MG63 (cell line): ENCODE measurements at places on chromosomes 11 and 22. TPM values are rescaled to one million over a fixed set of nuclear protein-coding genes. Genes with fewer than 3 reads are reported as not detected.

DNA sequence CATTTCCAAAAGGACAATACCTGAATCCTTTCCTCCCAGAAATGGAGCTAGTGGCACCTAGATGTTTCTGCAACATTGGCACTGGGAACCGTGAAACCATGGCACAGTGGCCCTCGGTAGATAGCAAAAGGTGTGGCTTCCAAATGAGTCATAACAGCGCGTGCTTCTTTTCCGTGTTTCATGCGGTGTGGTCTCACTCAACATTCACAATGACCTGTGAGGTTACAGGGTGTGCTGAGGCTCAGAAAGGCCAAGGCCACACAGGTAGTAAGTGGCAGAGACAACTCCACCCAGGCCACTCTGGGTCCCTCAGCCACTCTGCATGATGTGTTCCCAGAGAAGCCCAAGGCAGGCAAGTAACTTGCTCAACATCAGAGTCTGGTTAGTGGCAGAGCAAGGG is 67.4 kb downstream of the TP53I11 start:
- no peak for DNase-seq

The TSGA10IP gene
- not detected in 2 replicates for total RNA-seq

DNA sequence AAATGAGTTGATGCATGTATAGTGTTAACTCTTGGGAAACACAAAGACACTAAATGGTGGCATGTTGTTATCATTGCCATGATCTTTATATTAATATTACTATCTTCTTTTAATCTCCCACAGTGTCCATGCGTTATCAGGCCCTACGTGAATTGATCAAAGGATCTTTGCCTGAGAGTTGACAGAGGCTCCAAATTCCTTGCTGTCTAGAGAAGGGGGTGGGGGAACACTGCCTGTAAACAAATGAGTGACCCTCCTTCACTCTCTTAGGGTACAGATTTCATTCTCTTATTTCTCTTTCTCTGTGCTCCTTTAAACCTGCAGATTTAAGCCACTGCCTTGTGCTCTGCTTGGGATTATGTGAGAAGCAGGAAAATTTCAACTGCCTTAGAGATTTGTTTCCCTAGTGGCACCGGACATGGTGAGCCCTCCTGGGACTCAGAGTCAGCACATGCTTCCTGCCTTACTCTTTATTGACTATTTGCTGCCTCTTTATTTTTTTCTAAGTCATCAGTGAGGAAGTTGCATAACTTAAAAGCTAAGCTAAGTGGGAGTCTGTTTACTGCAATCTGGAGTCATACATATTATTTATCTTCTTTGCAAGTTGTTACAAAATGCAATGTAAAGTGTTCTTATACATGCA is 122.9 kb downstream of the MAML2 start:
- no peak for DNase-seq

DNA sequence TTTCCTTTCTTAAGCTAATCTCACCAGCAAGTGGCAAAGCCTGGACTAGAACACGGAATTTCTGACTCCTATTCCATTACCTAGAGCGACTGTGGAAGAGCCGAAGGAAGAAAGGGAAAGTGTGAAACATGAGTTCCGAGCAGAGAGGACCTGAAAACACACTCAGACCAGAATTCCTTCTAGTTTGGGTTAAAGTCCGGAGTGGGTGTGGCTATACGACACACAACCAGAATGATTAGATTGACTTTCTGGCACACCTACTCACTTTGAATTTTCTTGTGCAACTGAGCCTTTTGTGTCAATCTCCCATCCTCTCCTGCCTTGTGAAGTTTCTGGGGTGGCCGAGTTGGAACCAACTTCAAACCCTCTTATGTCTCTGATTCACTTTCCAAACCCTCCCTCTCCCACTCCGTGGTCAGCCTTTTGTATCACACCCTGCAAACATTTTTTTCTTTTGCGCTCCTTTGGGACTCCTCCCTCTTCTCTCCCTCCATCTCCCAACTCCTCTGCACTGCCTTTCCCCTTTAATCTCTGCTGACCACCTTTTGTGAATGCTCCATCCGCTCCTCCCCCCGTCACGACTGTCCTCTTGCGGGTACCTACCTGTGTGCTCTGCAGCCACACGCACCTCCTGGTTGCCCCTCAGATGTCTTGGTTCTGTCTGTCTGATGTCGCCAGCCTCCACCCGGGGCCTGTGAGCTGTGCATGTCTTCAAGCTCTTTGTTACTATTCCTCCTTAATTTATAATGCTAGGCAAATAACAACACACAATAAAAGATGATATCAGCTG is 86.3 kb upstream of the BLID start:
- peak; percentile 82 for DNase-seq

The MMP10 gene
- total RNA-seq: 0.10 and 3.0 TPM in 2 replicates

- no peak for DNase-seq
These were observed 42.7 kb upstream of the CYP2D6 start for GRCh38 chr22:42173183-42173926.

DNA sequence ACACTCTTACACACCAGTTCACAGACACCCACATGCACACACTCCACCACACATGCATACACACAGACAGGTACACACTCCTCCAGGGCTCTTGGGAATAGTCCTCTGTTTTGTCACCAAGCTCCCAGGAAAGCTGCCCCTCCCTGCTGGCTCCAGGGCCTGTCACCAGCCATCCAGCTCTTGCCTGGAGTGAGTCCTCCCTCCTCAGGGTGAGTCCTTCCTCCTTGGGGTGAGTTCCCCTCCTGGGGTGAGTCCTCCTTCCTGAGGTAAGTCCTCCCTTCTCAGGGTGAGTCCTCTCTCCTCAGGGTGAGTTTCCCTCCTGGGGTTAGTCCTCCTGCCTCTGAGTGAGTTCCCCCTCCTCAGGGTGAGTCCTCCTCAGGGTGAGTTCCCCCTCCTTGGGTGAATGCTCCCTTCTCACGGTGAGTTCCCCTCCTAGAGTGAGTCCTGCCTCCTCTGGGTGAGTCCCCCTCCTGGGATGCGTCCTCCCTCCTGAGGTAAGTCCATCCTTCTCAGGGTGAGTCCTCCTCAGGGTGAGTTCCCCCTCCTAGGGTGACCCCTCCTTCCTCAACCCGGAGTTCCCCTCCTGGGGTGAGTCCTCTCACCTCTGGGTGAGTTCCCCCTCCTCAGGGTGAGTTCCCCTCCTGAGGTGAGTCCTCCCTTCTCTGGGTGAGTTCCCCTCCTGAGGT is 100.6 kb upstream of the FGF3 start:
- DNase-seq: no peak

- no peak for DNase-seq
These were observed 48.2 kb downstream of the LRFN4 start for GRCh38 chr11:66904981-66905521.

DNA sequence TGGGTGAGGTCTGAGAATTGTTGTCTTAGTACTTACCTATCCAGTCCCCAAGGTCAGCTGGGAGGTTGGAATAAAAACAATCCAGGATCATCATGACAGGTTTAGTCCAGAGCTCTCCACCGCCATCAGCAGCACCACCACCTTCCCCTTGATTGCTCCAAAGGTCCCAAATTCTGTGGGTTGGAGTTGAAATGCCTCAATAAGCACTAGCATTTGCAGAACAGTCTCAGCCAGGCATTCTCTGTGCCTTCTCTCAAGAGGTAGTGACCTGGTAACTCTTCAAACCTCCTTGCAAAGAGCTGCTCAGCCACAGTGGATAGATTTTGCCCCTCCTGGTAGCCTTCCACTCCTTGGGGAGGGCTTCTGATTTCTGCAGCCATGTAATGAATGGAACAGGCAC is 69.6 kb downstream of the PRDM11 start:
- DNase-seq: no peak

The ZP1 gene
- total RNA-seq: not detected in 2 replicates

GRCh38 chr11:50278756-50279155 is 246.1 kb downstream of the OR4C45 start:
- no peak for DNase-seq

The DBX1 gene
- total RNA-seq: not detected in 2 replicates

DNA sequence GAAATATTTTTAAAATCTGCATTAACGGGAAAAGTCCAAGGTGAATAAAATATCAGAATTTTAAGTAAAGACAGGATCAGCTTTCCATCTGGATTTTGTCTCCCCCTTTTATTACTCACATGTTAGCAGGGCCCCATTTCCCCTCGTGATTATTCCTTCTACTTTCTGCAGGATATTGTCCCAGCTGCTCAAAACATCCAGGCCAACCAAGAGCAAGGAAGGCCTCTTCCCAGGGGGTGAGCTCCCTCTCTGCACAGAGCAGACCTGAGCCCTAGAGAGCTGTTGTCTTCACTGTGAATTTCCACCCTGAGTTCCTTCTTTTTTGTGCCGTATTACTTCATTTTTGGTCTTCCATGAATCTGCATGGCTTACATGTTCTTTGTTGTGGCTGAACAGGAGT is 3.7 kb upstream of the TMPRSS13 start:
- no peak for DNase-seq

The MS4A15 gene
- not detected in 2 replicates for total RNA-seq

The CAPRIN1 gene
- 199 and 235 TPM in 2 replicates for total RNA-seq

DNA sequence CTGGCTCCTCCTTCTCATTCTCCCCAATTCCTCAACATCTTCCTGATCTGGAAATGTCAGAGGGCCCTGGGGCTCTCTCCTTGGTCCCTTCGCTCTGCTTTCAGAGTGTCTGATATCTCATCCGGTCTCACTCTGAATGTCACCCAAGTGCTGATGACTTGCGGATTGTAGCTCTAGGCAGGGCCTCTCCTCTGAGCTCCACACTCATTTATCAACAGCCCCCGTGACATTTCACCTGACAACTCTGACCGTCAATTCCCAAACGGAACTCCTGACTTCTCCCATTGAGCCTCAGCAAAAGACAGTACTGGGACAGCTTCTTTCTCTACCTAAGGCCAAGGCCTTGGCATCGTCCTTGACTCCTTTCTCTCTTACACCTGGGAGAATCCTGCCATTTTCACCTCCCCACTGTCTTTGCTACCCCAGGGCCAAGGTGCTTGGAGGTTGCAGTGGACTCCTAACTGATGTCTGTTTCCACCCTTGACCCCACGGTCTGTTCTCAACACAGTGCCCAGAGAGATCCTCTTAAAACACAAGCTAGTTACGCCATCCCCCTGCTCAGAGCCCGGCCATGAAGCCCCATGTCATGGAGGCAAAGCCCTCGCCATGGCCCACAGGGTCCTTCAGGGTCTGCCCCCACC is 57.5 kb upstream of the THY1 start:
- no peak for DNase-seq

DNA sequence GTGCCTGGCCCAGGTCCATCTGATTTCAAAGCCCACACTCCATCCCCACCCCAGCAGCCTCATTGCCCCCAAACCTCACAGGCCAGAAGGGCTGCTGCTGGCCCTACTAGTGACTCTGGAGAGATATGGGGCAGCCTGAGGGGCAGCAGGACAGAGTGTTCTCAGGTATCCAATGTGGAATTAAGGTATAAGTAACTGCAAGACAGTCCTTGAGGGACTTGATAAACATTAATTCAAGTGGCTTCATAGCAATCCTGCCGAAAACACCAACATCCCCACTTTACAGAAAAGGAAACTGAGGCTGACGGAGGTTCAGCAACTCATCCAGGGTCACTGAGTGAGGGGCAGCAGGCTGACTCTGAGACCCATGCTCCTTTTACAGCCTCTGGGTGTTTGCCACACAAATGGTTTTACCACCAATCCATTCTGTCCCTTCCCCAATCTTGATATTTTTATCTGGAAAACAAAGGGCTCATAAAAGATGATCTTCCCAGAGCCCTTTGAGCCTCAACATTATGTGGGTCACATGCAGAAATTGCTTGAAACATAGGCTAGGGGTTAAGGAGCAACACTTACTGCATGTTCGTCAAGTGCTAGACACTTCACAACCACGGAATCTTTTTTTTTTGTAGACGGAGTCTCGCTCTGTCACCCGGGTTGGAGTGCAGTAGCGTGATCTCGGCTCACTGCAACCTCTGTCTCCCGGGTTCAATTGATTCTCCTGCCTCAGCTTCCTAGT is 2.3 kb downstream of the NIPSNAP1 start:
- DNase-seq: no peak

DNA sequence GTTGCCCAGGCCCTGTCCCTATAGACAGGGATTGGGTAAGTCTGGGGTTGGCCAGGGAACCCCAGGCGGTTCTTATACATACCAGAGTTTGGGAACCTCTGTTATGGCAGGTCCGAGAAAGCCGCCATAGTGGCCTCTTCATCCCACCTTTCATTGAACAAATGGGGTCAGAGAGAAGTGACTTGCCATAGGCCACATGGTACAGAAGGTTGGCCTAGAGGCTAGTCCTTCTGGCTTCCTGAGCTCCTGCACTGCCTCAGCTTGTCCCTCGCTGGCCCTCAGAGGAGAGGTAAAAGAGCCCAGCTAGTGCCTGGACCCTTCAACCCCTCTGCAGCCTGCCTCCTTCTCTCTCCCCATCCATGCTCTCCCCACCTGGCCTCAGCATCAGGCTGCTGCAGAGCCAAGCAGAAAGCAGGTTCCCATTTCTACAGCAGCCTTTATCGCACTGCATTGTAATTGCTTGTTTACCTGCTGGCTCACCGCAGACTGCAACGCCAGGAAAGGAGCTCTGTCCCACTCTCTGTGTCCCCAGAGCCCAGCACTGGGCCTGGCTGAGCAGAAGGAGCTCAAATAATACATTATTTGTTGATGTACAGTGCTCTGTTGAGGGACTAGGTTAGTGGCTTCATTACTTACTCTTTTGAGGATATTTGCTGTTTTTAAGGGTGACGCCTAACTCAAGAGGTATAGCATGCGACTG is 103.6 kb downstream of the TRIM29 start:
- DNase-seq: no peak

DNA sequence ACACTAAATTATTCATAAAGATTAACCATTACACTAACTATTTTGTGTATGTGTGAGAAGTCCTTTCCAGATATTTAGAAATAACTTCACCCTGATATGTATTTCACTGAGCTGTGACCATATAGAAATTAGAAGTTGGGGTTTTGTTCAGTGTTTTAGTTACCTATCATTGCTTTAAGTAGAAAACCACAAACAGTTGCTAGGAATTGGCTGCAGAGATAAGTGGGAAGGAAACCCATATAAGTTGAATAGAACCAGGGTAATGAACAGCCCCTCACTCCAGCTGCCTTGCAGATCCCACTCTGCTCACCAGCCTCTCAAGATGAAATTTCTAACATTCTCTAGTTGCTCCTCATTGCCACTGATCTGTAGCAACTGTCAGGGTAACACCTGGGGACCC is 10.3 kb downstream of the SRSF8 start:
- DNase-seq: no peak

GRCh38 chr11:61777234-61778090 is 14.9 kb downstream of the TMEM258 start:
- no peak for DNase-seq

- DNase-seq: no peak
These were observed 4.5 kb downstream of the MAPK8IP2 start for GRCh38 chr22:50605002-50605612.

DNA sequence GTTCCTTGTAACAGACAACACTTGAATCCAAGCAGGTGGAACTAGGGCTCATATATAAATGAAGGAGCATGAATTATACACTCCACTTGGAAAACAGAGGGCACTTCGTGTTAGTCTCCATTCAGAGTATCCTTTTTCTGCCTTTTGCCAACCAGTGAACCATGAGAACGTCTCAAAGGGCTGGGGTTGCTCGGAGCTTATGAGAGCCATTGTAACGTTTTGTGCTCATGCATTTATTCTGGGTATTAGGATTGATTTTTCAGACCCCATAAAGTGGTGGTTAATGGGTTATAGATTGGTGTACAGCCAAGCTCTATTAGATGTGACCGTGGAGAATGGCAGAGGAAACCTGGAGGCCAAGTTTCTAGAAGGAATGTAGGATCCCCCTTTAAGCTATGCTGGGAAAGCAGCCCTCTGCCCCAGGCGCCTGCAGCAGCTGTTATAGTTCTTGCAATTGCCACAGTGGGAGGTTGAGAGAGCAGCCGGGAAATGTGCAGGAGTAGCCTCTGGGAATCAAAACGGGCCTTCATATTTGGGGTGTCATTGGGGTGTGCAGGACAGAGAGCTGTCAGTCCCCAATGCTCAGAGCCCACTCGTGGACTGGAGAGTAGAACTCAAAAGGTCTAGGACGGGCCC is 54.6 kb upstream of the ASPHD2 start:
- DNase-seq: no peak

- no peak for DNase-seq
These were observed 3.8 kb upstream of the INCENP start for GRCh38 chr11:62120001-62120400.
